Sigmoid colon (tissue), 7 donors: ENCODE measurements at places on chromosomes 2 and 18.

- no peak for DNase-seq
These were observed 46.8 kb upstream of the PLA2R1 start for GRCh38 chr2:160109243-160109642.

- DNase-seq, result no peak
These were observed 151.1 kb downstream of the MBP start for GRCh38 chr18:76981396-76981968.

DNA sequence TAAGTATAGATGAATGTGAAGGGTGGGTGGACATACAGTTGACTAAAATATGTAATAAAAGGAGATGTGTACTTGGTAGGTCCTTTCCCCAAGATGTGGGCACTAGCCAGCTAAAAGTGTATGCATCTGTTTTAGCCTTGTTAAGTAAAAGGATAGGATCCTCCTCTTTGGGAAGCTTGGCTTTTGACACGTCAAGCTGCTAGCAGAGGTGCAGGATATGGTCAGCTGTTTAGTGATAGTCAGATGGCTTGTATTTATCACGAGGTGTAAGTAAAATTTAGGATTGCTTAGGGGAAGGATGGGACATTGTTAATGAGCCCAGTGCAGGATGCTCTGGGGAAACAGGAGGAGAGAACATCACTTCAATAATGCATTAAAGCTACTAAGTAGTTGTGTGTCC lies 1.5 kb downstream of the MFSD6 start:
- no peak for DNase-seq

- DNase-seq, result no peak
These were observed 7.5 kb upstream of the CPS1 start for GRCh38 chr2:210548878-210549384.

DNA sequence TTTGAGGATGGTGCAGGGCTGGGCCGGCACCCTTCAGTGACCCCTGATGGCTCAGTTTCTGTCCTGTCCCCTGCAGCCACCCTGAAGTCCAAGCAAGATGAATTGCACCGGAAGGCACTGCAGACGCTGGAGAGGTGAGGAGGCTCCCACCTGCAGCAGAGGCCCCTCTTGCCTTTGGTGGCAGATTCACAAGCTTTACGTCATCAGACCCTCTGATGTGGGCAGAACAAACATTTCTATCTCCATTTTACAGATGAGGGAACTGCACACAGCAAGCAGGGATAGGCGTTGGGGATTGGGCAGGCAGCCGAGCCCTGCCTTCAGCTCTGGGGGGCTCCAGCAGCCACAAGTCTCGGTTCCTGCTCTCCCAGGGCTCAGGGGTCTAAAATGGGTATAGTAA lies 107.7 kb upstream of the MCFD2 start:
- DNase-seq, result no peak

- DNase-seq, result no peak
These were observed 1837.5 kb upstream of the CELF4 start for GRCh38 chr18:39403121-39403520.

DNA sequence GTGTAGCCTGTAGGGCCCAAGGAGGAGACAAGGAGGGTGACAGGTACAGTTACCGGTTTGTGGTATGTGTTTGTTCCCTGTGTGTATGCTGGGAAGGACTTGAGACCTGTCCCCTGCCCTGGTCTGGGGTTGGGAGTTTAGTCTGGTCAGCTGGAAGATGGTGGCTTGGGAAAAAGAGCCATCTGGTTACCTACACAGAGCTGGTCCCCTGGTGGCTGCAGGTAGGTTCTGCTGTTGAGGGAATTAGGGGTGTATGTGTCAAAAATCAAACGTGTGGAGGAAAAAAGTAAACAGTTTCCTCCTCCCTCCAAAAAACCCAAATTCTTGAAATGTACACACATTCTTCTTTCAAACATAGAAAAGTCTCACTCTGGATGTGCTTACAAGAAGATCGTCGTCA lies 24.3 kb downstream of the PTMA start:
- peak; percentile 29 for DNase-seq

DNA sequence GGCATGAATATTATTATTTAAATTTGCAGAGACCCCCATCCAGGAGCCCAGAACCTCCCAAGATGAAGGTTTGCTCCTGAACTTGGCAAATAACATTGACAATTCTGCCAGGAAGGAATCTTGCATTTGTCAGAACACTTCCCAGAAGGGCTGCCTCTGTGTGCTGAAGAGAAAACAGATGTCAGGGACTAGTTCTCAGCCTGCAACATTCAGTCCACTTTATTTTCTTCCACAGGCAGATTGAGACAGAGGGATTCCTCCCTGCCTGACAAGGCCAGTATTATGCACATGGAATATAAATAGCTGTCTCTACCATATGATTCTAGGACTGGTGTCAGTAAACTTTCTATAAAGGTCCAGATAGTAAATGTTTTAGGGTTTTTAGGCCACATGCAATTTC lies 171.5 kb upstream of the SIX2 start:
- no peak for DNase-seq

GRCh38 chr2:10217489-10218435 lies 84.9 kb upstream of the HPCAL1 start:
- no peak for DNase-seq

GRCh38 chr2:180205621-180206235 lies 198.6 kb upstream of the CWC22 start:
- DNase-seq, result no peak

- DNase-seq, result no peak
These were observed 7.4 kb upstream of the DUSP19 start for GRCh38 chr2:183070942-183071844.

DNA sequence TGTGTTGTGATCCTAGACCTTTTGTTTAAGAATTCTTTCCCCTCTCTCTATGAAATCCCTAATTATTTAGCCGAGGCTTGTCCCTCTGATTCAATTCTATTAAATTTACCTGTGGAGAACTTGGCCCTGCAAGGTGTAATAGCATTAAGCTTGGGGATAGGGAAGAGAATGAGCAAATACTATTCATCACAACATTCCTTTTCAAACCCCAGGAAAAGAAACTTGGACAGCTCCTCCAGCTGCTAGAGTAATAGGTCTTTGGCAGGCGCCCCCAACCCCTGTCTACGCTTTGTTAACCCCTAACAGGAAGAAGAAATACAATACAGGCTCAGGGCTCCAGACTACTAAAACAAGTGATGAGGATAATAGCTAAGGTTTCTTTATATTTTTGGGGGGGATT lies 957.0 kb downstream of the CPS1 start:
- DNase-seq, result no peak

DNA sequence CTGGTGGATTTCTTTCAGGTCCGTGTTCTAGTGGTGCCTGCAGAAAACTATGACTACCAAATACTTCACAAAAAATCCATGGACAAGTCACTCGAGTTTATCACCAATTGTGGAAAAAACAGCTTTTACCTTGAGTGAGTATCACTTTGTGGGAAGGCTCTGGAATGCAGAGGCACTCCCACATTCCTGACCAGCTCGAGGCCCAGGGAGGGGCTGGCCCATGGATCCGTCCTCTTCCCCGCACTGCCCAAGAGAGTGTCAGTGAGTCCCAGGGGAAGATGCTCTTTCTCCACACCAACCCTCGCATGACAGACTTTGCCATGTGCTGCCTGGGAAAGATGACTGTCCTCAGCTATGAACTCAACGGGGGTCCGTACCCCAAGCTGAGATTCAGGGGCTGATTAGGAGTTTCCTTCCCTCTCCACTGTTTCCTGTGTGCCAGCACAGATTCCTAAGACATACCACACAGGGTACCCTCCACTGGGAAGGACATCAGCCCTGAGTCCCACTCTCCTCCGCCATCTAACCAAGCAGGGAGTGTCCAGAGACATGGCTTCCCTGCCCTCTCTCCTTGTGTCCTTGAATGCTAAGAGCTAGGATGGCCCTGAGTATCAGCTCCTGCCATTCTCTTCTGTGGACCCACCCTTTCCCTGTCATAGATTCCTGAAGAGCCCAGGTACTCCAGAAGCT lies 155.9 kb downstream of the LAMA3 start:
- DNase-seq, result no peak

DNA sequence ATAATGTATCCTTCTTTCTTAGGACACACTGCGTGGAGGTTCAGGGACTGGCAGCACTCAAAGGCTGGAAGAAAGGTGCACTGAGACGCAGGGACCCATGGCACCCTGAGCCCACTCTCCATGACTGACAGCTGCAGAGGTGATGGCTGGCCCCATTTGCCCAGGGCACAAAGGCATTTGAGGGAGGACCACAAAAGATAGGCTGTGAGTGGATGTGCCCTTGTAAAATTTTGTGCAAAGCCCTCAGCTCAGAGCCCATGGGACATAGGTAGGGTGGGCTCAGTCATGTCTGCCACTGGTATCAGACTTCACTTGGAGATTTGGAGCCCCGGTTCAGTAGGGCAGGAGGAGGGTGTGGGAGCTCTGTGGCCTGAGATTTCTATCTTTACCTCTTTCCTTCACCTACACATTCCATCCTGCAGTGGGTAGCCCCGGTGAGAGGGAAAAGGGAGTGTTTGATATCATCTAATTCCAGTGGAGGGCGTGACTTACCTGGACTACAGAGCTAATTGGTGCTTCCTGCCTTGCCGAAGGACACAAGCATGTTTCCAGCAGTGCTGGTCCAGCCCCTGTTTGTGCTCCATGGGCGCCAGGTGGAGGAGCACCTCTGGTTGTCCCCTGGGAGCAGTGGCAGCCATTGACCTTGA lies 312.2 kb downstream of the EN1 start:
- no peak for DNase-seq

- no peak for DNase-seq
These were observed 11.7 kb upstream of the MSH6 start for GRCh38 chr2:47771211-47771610.

DNA sequence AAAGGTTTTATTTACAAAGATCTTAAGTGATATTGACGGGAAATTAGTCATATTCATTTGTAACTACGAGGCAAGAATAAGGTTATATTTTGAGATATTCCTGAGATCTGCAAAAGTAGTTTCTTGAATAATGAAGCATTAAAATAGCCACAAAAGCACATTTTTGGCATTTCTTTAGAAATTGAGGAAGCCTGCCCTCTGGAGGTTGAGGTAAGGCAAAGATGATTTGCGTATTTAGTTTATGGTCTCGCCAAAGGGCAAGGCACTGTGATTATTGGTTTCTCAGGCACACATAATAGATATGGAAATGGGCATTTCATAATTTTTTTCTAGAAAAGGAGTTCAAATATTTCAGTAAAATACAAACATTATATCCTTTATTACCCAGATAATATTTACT lies 143.7 kb upstream of the RPRM start:
- DNase-seq, result no peak

DNA sequence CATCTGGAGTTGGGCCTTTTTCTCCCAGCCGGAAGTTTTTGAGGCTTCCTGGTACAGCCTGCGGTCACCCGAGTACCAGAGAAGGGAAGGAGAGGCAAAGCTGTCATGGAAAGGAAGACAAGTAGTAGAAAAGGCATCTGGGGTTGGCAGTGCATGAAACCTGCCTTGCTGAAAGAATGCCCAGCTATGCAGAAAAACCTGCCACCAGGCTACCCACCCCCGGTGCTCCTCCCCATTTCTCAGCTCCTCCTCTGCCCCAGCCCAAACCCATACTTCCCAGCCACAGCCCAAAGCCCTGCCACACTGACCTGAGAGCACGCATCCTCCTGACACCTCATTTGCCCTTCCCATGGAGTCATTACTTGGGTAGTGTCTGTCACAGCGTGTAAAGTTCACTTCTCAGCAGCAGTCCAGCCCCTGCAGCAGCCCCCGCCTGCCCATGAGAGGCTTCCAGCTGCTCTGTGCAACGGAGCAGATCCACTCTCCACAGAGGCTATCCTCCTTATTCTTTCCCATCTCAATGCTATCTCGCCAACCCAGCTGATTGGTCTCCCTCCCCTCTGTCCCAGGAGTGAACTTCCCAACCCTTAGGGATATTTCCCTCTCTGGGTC lies 40.4 kb upstream of the MAL start:
- no peak for DNase-seq

DNA sequence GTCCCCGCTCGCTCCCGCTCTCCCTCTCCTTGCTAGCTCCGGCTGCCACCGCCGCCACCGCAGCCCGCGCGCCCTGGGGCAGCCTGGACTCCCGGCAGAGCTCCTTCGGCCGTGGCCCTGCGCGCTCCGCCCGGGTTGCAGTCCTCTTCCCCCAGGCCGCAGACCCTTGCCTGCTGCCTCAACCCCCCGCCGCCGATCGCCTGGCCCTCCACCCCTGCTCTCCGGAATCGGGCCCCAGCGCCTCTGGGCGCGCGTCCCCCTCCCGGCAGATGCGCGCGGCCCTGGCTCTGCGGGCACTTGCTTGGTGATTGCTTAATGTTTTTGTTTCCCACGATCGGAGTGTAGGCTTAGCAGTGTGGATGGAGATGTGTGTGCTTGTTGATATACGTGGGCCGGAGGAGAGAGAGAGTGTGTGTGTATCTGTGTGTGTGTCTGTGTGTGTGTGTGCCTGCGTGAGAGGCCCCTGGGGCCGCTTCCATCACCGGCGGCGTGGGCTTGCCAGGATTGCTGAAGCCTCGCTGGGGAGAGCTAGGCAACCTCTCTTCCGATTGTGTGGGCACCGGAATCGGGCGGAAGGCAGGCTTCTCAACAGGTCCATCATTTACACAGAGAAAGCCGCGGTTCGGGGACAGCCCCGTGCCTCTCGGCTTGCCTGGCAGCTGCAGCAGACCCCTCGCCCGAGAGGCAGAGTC lies 877 bp downstream of the INHBB start:
- DNase-seq, result no peak

DNA sequence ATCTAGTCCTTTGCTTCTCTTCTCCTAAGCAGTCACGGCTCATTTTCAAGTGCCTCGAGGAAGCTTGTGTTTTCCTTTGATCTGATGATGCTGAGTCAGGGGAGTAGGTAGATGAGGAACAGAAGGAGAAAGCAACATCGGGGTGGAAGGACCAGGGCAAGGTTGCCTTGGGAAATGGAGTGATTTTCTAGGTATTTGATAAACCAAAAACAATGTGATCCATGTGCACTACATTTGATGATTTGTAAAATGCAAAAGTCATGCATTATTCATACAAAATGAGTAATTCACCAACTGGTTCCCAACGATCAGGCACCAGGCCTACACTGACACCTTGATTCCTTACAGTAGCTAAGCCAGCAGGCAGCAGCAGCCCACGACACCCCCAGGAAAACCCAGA lies 205.3 kb downstream of the ANAPC1 start:
- no peak for DNase-seq

GRCh38 chr2:168427451-168427850 lies 28.6 kb upstream of the CERS6 start:
- DNase-seq, result no peak

GRCh38 chr2:197708331-197708730 lies 3.2 kb downstream of the MARS2 start:
- DNase-seq, result no peak

DNA sequence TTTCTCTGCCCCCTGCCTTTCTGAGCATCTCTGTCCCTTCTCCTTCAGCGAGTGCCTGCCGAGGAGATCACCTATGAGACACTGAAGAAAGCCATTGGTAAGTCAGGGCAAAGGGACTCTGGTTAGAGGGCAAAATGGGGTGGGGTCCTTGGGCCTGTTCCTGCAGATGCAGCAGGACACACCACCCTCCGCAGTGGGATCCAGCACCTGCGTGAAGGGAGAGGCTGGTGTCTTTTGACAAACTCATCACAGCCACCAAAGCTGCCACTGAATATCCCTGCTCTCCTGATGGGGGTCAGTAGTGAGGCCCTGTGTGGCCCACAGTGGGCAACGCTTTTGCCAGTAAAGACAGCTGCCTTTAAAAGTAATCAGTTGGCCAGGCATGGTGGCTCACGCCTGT lies 18.7 kb downstream of the POMC start:
- DNase-seq, result no peak

GRCh38 chr2:216622526-216622925 lies 10.7 kb upstream of the IGFBP2 start:
- DNase-seq, result no peak
